ENCODE measurements at places on chromosomes 1 and 21.

DNA sequence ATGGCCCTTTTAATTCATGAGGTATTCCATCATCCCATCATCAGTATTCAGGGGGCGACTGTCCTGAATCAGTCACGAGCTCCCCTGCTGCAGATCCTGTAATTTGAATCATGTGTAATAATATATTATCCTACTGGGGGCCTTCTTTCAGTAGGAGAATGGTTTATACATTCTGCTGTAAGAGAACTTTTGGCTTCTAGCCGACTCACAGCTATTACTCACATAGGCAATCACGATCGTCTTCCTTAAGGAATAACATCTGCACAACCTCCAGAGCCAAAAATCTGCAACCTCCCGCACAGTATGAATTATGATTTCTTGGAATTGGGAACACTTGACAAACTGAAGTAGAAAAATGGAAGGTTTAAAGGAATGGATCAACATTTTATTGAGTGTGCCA lies 343.0 kb downstream of the USP25 start:
- DNase-seq, result no peak

- DNase-seq, result no peak
Measured at GRCh38 chr21:26659182-26659581, 86.1 kb upstream of the CYYR1 start.

GRCh38 chr1:178752891-178753290 lies 27.8 kb downstream of the RALGPS2 start:
- DNase-seq, result no peak

GRCh38 chr1:89201106-89201794 lies 2.5 kb upstream of the GBP4 start:
- DNase-seq, result no peak

- no peak for DNase-seq
Measured at GRCh38 chr1:209150114-209150513, 433.4 kb upstream of the CAMK1G start.

GRCh38 chr1:55337801-55338447 lies 122.8 kb upstream of the USP24 start:
- peak; percentile 21 for DNase-seq

DNA sequence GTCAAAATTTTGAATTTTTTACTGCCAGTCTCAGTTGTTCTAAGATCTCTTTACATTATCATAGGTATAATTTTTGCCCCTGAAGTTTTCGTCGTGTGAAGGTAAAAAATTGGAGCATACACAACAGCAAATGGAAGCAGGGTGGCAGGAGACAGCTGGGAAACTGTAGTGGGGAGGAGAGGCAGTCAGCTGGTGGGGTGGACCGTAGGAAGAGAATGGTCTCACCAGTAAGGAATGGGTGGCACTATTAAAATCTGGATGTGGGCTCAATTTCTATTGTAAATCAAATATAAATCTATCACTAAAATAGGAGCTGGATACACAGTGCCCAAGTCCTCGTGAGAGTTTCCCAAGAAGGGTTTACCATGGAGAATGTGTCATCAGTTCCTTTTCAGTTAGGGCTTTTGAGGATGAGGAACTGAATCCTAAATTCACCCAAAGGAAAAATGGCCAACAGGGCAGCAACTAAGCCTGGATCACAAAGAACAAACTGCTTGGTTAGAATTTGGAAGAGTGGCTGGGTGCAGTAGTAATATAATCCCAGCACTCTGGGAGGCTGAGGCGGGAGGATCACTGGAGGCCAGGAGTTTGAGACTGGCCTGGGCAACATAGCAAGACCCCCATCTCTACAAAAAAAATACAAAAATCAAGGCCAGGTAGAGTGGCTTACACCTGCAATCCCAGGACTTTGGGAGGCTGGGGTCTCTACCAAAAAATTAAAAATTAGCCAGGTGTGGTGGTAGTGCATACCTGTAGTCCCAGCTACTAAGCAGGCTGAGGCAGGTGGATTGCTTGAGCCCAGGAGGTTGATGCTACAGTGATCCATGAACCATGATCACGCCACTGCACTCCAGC lies 10.5 kb upstream of the IRF2BP2 start:
- no peak for DNase-seq

DNA sequence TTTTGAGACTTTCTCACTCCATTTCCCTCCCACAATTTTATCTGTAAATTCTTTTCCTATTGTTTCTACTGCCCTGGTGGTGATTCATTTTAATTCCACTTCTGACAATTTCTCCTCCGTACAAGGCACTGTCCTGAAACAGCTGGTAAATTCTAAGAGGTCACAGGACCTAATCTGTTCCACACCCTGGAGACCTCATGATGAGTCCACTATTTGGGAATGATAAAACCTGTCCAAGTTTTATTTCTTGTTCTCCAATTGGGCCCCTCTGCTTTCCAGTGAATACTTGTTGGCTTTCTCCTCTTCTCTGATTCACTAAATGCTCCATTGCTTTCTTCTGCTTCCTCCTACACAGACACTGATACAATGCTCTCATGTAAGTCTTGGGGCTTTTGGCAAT lies 343.1 kb upstream of the DUSP10 start:
- no peak for DNase-seq

- no peak for DNase-seq
Measured at GRCh38 chr1:206002160-206002559, 1.0 kb downstream of the RAB7B start.

- no peak for DNase-seq
Measured at GRCh38 chr1:244920911-244921761, 56.8 kb upstream of the HNRNPU start.

DNA sequence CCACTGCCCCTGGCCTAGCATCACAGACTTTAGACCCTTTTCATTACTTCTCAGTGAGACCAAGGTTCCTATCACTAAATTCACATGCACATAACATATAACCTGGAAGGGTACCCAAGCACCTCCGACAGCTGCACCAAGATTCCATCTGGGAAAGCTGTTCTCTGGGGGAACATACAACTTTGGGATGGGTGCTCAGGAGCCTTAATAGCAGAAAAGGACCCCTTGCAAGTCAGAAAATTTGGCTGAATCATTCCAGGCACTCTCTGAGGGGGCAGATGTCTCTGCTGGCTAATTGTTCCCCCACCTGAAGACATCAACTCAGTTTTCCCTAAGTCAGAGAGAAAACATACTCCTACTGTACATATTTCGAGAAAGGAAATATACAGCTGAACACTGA lies 41.3 kb upstream of the PSEN2 start:
- DNase-seq, result no peak

- peak; percentile 60 for DNase-seq
Measured at GRCh38 chr1:19661721-19662228, 2.9 kb upstream of the HTR6 start.

GRCh38 chr1:165403835-165404482 lies 41.0 kb downstream of the RXRG start:
- peak; percentile 19 for DNase-seq

- DNase-seq, result no peak
Measured at GRCh38 chr1:17539477-17540254, at the start of gene ARHGEF10L. Gene ARHGEF10L, plus strand, starts transcription at chr1:17539698. Its CDS starts 40,898 bp downstream, at chr1:17580596.

DNA sequence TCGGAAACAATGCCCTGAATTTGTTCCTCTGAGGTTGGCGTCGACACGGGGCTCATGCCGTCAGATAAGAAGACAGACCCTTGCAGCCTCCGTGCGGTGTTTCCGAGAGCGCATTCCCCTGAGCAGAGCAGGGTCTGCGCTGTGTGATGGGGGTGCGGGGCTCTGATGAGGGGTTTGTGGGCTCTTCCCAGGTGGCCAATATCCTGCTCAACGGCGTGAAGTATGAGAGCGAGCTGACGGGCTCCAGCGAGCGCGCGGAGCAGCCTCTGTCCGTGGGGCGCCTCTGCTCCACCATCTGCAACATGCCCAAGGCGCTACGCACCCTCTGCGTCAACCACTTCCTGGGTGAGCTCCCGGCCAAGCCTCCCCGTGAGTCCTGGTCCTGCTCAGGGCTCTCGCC lies 17.3 kb downstream of the SLC45A1 start:
- no peak for DNase-seq

DNA sequence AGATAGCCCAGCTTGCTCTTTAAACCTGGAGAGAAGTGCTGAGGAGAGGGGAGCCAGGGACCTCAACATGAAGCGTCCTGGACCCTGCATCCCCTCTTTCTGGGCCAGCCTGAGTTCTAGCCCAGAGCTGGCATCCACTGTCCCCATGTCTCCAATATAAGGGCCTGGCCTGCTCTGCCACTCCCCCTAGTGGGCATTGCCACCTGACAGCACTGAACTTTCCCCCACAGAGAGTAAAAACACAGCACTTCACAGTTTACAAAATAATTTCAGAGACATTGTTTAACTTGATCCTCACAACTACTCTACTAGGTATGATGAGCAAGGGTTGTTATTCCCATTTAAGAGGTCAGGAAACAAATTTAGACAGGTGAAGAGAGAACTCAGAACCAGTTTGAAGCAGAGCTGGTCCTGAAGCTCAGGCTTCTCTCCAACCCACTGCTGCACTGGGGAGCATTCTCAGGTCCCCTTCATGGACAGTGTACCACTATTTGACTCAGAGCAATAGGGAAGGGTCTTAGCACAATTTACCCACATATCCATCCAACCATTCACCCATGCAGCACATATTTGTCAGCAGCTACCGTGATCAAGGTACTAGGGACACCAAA lies 151.2 kb downstream of the DMRTA2 start:
- DNase-seq, result no peak

GRCh38 chr1:39088658-39089057 lies 62.5 kb downstream of the NDUFS5 start:
- no peak for DNase-seq

- no peak for DNase-seq
Measured at GRCh38 chr1:168565825-168566224, 10.6 kb upstream of the XCL1 start.

DNA sequence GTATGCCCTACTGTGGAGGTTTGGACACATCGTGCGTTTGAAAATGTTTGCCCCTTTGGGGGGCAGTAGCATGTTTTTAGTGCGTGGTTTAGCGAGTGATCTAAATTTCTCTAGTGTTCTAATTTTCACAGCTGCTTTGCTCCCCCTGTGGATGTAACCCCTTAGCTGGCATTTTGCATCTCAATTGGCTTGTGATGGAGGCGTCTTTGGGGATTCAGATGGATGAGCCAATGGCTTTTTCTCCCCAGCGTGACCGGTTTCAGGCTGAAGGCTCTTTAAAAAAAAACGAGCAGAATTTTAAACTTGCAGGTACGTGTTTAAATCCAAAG lies 836 bp downstream of the CDC7 start:
- DNase-seq, result no peak

- no peak for DNase-seq
Measured at GRCh38 chr1:62386351-62387121, 50.3 kb upstream of the USP1 start.

- DNase-seq, result no peak
Measured at GRCh38 chr1:225811622-225812487, 1.9 kb downstream of the EPHX1 start.

GRCh38 chr21:44994047-44994694 lies 54.3 kb downstream of the SLX9 start:
- no peak for DNase-seq

GRCh38 chr1:152459596-152460528 lies 45.8 kb upstream of the CRNN start:
- DNase-seq, result peak; percentile 80

DNA sequence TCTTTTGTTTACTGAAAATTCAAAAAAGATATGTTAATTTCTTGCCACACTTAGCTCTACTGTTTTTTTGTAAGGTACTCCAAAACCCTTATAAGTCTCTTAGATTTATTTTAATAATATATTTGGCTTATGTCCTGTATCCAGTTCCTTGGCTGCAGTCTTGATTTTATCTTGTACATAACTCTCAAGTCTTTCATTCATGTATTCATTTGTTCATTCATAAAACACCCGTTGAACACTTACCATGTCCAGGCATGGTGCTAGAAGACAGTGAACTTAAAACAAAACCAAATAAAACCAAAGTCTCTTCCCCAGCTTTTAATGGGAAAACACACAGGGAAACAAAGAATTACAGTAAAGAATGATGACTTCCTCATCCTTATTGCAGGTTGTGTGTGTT lies 215.8 kb downstream of the FGGY start:
- no peak for DNase-seq

DNA sequence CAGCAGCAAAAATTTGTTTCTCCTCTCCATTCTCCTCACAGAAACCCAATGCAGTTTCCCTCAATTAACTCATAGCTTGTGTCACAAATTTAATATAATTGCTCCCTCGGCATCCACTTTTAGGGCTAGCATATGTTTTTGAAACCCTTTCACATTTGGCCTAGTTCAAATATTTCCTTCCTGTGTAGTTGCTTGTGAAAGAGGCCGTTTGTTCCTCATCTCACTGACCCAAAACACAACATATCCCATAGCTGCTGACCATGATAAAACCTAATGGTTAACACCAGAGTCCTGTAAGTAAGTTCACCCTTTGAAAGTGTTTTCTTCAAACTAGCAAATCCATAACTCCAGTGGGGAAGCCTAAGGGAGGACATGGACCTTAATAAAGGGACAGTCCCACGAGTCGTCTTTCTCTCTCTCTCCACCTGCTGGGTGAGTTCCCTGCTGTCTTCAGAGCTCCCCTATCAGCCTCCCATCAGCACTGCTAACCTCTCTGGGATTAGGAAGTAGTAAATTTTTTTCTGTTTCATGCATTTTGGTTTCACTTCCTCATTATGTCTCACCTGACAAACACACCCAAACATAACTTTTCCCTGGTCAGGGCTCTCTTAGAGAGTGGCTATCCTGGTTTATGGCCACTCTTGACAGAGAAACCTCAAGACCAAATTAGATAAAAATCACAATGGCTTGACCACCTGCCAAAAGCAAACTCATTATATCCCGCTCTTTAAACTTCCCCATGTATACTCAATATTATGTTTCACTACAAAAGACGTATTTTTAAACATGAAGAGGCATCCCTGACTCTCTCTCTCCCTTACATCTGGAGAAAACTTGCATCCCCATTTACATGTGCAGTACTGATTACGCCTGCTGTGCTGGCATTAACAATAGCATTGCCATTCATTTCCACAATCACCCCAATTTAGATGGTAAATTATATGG lies 177.7 kb upstream of the HP1BP3 start:
- no peak for DNase-seq

DNA sequence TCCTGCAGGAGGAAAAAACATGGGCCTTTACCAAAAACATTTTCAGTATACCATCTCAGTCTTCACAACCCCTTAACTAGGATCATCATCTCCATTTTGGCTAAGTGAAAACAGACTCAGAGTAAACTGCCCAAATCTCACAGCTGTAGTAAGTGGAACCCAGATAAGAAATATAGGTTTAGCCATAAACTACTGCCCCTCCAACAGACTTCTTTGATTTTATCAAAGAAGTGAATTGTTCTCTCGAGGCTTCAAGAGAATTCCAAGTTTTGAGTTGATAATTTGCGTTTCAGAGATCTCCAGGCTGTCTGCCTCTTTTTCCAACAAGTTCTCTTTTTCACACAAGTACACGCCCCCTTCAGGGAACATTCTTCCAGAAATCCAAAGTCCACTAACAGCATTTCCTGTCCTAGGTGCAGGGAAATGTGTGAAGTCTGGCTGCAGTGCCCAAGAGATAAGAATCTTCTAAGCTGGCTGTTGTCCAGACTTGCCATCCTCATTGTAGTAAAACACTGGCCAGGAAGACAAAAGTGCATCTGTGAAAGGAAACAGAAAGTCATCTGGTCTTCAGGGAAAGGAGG lies 30.8 kb downstream of the RNF19B start:
- DNase-seq, result no peak

Measured in CD4-positive, alpha-beta T cell treated with Interleukin-15 for 4 hours (primary cell).